ENCODE measurements at places on chromosomes 7 and 10.

GRCh38 chr7:92404170-92404614, 43.1 kb upstream of the GATAD1 start:
- no peak for DNase-seq

- no peak for DNase-seq
Observed at GRCh38 chr10:84178160-84178609, 4.6 kb downstream of the GPR15LG start.

- no peak for DNase-seq
Observed at GRCh38 chr10:130807721-130808120, 503.8 kb downstream of the TCERG1L start.

GRCh38 chr10:22698941-22699440, 15.4 kb downstream of the PIP4K2A start:
- no peak for DNase-seq

- no peak for DNase-seq
Observed at GRCh38 chr10:131899116-131899690, 1.6 kb upstream of the PPP2R2D start.

- no peak for DNase-seq
Observed at GRCh38 chr7:123079021-123079420, 83.5 kb upstream of the TAS2R16 start.

- no peak for DNase-seq
Observed at GRCh38 chr7:157528785-157529341, 192.1 kb downstream of the DNAJB6 start.

- DNase-seq: no peak
Observed at GRCh38 chr7:43077732-43078391, 34.6 kb upstream of the HECW1 start.

- no peak for DNase-seq
Observed at GRCh38 chr10:70615784-70616522, 13.4 kb upstream of the PRF1 start.

DNA sequence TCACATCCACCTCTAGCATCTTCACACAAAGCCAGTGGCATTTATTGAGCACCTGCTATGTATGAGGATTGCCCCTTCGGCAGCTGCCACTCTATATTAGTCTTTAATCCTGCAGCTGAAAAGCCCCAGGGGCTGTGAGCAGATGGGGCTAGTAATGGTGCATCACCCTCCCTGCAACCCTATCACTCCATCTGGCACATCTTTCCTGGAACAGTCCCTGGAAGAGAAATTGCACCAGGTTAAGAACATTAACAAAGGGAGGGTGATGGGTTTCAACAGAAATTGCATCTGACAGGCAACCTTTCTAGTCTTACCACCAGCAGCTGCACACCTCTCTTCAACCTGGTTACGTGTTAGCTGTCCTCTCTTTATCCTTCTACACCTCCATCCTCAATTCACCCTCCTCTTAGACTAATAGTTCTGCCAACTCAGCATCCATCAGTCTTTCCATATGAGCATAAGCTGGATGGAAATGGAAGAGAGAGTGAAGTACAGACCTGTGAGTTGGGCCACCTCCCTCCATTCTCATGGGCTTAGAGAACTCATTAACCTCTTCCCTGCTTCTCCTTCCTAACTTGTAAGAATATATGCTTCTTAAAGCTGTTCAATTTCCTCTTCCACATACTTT, 168.6 kb upstream of the NEBL start:
- no peak for DNase-seq

GRCh38 chr7:42746214-42746613, 165.7 kb downstream of the C7orf25 start:
- no peak for DNase-seq

DNA sequence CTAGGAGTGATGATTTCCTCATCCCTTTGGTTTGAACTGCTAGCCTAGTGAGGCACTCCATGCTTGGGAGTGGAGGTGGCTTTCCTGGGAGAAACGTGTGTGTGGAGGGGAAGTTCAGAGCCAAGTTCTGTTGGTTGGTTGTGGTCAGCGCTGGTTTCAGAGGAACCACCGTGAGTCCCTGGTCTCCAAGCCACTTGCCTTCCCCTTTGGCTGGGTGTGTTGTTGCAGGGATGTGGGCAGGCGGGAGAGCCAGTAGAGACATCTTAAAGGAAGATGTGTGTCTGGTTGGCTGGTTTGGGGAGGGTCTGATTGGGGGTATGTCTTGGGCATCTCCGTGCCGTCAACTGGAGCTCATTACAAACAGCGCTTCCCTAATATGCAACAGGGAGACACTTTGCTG, 130.8 kb upstream of the TCF7L2 start:
- no peak for DNase-seq

DNA sequence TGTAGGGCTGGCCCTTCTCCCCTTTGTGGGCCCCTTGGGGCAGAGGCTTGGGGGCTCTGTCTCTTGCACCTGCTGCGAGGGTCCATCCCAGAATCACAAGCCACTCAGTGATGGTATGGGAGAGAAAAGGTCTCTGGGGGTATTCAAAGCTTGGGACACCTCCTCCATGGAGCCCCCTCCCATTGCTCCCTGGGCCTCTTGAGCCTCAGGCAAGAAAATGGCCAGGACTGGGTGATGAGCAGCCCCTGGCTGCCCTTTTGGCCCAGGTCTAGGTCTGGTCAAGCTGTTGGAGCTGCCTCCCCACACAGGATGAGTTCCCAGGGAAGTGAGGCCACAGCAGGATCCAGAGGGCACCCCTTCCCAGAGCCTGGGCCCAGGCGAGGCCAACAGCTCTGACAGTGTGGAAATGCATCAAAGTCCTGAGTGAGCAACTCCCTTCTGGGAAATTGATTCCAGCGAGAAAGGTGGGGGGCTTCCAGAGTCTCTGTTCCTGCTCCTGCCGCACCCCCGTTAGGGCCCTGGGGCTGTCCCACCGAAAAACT, 3.4 kb upstream of the MYL7 start:
- no peak for DNase-seq

DNA sequence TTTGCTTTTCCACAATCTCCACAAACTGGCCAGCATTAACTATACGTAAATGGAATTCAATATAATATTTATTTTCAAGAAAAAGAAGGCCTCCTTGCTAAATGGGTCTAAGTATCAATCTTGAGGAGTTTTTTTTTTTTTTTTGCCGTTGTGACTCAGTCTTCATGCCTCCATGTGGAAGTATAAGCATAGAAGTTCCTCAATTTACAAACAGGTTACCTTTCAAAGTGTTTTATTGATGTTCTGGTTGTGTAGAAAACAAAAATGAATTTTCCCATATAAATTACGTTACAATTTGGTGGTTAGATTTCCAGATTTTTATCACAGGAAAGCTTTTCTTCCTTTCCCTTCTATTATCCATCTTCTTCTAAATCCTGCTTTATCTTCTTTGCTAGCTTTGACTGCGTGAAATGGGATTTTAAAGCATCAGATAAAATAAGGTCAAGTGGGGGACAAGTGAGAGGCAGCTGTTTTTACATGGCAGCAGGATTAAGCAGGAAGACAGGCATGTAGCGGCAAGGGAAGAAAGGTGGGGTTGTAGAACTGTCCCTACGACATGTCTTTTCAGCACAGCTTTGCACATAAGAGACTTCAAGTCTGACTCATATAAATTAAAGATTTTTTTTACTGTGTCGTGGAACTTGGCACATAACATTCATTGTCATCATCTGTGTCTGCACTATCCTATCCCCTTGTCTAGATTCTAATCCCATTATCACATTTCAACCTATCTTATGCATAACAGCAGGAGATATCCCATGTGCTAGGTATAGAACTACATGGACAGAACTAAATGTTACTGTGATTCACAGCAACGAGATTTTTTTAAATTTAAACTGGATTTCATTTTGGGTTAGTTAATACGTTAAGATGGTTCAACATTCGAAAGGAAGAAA, 135.3 kb upstream of the FAM3C start:
- DNase-seq: no peak

GRCh38 chr10:22228943-22229801, 11.4 kb upstream of the EBLN1 start:
- peak; percentile 78 for DNase-seq

GRCh38 chr7:123795917-123796316, 47.1 kb upstream of the WASL start:
- no peak for DNase-seq

GRCh38 chr7:27362026-27362425, 119.4 kb downstream of the EVX1 start:
- no peak for DNase-seq

DNA sequence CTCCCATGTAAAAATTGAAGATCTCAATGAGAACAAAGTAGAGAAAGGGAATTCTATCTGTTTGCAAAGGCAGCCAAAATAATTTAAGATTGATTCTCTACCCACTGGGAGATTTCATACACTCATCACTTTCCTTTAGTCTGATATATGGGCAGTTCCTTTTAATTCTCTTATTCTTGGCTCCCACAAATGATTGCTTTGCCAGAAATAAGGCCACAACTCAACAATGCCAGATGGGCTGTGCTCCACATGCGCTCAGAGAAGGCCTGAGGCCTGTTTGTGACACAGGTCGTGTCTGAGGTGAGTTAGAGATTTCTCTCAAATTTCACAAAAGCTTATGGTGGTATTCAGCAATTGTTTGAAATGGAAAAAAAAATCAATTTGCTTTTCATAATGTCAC, 501.9 kb upstream of the SEMA3D start:
- DNase-seq: no peak

GRCh38 chr7:12947465-12947864, 260.0 kb downstream of the ARL4A start:
- no peak for DNase-seq

GRCh38 chr10:87849001-87849400, 14.3 kb downstream of the KLLN start:
- DNase-seq: no peak

GRCh38 chr7:108109221-108109908, 20.8 kb downstream of the LAMB4 start:
- DNase-seq: no peak

DNA sequence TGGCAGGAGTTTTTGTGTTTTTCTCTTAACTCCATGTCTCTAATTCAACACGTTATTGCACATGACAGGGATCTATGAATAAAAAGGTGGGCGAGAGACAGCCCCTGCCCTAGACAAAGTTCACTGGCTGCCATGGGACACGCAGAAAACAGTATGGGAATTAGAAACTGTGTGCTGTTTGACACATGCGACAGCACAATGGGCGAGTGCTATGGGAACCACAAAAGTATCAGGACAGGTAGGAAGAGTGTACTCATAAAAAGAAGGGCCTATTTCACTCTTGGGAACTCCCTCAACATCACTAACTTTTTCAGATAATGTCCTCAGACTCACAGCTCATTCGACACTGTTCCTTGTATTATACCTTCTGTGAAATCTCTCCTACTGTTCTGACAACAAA, 45.7 kb downstream of the MINDY3 start:
- DNase-seq: no peak

DNA sequence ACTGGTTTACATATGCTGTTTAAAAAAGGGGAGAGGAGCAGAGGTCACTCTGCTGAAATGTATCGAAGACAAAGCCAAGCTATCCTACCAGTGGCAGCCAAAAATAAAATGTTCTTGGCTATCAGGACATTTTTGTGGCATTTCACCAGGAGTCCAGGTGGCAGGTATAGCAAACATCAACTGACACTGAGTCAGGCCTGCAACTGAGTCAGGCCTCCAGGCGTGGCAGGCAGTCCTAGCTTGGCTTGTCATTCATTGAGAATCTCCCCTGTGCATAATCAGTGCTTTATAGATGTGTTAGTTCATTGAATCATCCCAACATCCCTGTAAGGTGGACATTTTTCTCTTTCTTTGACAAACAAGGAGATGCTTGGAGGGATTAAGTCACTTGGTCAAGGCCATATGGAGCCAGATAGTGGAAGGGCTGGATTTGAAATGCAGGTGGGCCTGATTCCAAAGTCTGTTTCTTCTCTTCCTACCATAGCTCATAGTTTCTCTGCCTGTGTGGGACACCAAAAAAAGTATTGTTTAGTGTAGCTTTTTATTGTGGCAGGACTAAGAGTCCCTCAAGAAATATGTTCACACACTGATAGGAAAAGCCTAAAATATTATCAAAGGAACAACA, 4.3 kb downstream of the DYNC1I1 start:
- DNase-seq: no peak

- no peak for DNase-seq
Observed at GRCh38 chr10:131555406-131555805, 243.9 kb upstream of the TCERG1L start.

GRCh38 chr10:100742076-100742771, 3.2 kb upstream of the PAX2 start:
- no peak for DNase-seq

- DNase-seq: no peak
Observed at GRCh38 chr7:73679709-73680108, 3.5 kb downstream of the DNAJC30 start.

All from effector memory CD4-positive, alpha-beta T cell (primary cell).